T-cell (primary cell): ENCODE measurements at places on chromosomes 2 and 18. TPM values are rescaled to one million over a fixed set of nuclear protein-coding genes. Genes with fewer than 3 reads are reported as not detected.

DNA sequence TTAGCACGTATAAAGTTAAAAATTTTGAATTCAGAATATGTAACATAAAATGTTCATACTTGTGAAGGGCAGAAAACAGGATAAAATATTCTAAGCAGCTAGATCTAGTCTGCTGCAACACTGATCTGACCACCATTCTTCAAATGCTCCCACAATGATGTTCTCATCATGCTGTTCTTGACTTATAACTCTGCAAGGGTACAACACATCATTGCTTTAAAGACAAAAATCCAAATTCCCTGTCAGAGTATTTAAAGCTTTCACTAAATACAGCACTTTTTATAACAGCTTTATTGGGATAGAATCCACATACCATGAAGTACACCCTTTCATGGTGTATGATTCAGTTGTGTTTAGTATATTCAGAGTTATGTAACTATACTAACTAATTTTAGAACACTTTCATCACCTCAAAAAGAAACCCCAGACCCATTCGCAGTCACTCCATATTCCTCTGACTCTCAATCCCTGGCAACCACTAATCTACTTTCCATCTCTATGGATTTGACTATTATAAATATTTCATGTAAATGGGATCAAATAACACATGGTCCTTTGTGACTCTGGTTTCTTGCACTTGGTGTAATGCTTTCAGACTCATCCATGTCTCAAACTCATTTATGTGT, 56.4 kb downstream of the MAP4K3 start:
- H3K4me1 ChIP-seq = no peaks in the 10 kb centered on the region
- no peak overlapping the region for H3K27ac ChIP-seq
- no peaks in the 10 kb centered on the region for H3K27me3 ChIP-seq

DNA sequence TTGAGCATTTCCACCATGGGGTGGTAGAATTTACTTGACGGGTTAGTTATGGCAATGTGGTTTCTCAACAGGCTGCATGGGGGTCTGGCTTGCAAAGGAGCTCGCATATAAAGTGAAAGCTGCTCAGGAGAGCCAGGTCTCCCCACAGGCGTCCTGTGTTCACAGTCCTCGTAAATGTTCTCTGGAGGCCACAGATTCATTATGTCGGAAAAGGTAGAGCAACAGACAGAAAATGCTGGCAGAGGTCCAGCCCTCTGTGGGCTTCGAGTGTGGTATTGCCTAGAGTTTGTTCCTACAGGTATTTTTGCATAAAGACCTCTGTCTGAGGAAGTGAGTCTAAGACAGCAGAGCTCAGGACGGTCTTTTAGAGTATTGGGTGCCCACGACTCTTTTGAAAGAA, 96.4 kb downstream of the CDCA7 start:
- H3K27me3 ChIP-seq = no peaks in the 10 kb centered on the region
- peak; percentile 21 for DNase-seq
- H3K27ac ChIP-seq = no peak overlapping the region

DNA sequence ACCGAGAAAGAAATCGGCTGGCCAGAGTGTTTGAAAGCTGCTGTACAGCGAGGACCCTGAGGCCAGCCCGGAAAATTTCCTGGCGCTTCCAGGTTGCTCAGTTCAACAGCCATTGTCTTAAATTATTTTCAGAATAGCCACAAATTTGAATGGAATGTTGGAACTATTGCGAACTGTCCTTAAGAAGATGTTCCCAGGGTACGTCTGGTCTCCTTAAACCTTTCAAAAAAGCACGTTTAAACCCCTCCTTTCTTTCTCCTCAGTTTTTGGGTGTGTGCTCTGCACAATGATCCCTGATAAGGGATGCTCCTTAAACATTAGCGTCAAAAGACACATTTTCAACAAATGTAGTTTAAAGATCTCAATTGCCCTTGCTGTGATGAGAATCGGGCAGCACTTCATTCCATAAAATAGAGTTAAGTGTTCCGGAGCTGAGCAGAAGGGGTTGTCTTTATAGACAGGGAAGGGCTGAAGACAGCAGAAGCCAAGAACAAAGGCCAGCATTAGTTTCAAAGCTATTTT, 14.5 kb upstream of the LPIN2 start:
- DNase-seq = no peak
- H3K36me3 ChIP-seq = no peaks in the 10 kb centered on the region
- H3K27ac ChIP-seq = no peak overlapping the region
- H3K4me1 ChIP-seq = no peaks in the 10 kb centered on the region
- H3K27me3 ChIP-seq = no peaks in the 10 kb centered on the region
- H3K4me3 ChIP-seq = no peak overlapping the region

The CAVIN2 gene
- total RNA-seq = 2.7 TPM

GRCh38 chr2:186274936-186275575, 211.0 kb upstream of the ZC3H15 start:
- no peak for DNase-seq
- H3K4me1 ChIP-seq = no peaks in the 10 kb centered on the region
- no peak overlapping the region for H3K27ac ChIP-seq
- no peaks in the 10 kb centered on the region for H3K27me3 ChIP-seq
- H3K36me3 ChIP-seq = no peaks in the 10 kb centered on the region
- H3K4me3 ChIP-seq = no peak overlapping the region
